Cerebellar cortex (tissue), 1 donor: ENCODE measurements at places on chromosomes 4 and X.

DNA sequence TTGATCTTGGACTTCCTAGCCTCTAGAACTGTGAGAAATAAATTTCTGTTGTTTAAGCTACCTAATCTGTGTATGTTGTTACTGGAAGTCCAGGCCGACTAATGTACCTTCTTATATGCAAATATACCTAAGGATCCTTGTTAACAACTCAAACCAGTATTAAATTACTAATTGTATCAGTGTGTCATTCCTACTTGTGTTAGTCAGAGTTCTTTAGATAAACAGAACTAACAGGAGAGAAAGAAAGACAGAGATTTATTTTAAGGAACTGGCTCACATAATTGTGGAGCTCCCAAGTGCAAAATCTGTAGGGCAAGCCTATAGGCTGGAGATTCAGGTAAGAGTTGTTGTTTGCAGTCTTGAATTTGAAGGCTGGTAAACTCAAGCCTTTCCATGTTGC, 120.0 kb downstream of the ADGRL3 start:
- no peak for DNase-seq

- no peak for DNase-seq
Measured at GRCh38 chrX:3609810-3610209, 103.6 kb downstream of the PRKX start.

DNA sequence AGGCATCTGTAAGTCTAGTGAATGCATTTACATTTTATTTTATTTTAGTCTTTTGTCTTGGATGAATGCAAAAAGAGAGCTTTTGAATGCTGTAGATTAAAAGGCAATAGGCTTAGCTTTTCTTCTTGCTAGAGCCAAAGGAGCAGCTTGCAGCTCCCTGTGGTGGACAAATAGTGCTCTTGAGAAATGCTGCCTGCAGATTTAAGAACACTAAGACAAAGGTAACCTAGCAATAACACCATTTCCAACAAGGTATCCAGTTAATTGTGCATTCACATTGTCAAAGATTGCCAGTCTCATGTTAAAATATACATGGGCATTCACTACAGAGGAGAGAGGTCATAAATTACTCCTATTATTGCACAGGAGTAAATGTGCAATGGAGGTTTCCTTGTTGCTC, 859.2 kb upstream of the PRKX start:
- DNase-seq: no peak

GRCh38 chrX:40012039-40012867, 85.5 kb downstream of the BCOR start:
- DNase-seq: no peak

DNA sequence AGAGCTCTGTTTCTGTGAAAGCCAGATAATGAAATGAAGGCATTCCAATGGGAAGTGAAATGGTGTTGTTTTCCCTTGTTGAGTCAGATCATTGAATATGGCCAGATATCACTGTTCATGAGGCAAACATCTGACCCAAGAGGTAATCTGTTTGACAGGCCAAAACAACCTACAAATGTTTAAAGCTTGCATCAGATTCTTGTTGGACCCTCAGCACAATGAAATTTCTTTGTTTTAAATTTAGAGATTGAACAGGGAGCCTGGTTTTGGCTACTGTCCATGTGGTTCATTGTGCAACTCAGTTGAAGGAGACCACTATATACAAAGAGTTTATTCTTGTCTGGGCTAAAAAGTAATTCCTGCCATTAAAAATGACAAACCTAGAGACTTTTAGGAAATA, 159.1 kb downstream of the AFF2 start:
- no peak for DNase-seq

GRCh38 chr4:986428-986878, 391 bp upstream of the IDUA start:
- DNase-seq: peak; percentile 57

- no peak for DNase-seq
Measured at GRCh38 chr4:45094684-45095083, 368.3 kb upstream of the GNPDA2 start.

DNA sequence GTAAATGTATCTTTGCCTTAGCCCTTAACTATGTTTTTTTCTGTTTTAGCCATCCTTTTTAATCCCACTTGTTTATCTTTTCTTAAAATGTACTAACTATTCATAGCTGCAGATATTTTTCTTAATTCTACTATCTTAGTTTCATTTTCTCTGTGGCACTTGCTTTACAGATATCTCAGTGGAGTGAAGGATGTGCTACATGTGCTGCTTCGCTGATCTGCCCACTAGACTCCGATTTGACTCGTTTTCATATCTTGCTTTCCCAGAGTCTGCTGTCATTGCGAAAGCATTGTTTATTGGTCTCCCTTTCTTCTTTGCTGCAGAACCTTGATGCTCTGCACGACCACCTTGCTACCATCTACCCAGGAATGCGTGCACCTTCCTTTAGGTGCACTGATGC, 30.6 kb downstream of the GUCY1B1 start:
- no peak for DNase-seq

GRCh38 chrX:66221856-66222255, 57.8 kb downstream of the HEPH start:
- DNase-seq: no peak

DNA sequence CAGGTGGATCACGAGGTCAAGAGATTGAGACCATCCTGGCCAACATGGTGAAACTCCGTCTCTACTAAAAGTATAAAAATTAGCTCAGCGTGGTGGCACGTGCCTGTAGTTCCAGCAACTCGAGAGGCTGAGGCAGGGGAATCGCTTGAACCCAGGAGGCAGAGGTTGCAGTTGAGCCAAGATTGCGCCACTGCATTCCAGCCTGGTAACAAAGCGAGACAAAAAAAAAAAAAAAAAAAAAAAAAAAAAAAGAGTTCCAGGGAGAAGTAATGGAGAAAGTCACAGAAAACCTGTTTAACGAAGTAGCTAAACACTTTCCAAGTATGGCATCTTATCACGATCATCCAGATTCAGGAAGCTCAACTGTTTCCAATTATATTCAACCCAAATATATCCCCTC, 10.9 kb downstream of the KLHL4 start:
- no peak for DNase-seq
